ENCODE measurements at places on chromosomes 12 and 14. TPM values are rescaled to one million over a fixed set of nuclear protein-coding genes. Genes with fewer than 3 reads are reported as not detected.

Gene CNTN1
- 29.7 TPM for total RNA-seq

Gene PTPRQ
- 0.30 TPM for total RNA-seq

Gene EPYC
- total RNA-seq: not detected

Gene SUDS3
- 66.3 TPM for total RNA-seq

Gene TBC1D30
- total RNA-seq: 3.2 TPM

Gene TDP1
- 10.8 TPM for total RNA-seq

Gene CIROP
- total RNA-seq: not detected

Gene VRTN
- total RNA-seq: not detected

DNA sequence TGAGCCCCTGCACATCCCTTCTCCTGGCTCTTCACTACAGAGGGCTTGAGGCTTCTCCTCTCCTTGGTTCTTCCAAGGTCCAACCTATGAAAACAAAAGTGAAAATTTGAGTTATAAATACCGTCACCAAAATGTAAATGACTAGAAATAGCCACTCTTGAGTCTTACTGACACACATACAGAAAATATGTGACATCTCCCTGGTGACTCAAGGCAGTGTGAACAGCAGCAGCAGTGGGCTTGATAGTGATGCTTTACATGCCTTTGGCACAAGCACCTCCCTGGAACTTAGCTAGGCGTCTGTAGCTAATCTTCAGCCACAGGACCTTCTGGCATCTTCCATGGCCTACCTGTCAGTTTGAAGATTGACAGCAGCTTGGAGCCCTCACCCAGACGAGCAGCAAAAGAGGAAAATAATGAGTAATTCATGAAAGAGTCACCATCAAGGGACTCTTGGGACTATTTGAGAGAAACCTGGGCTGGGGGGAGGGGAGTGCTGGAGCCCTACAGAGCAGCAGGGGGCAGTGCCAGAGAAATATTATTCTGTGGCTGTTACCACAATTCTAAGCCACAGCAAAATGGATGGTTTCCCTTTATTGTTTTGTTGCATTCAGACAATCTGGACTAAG is 158.0 kb downstream of the KCNK10 start:
- no peak for DNase-seq

DNA sequence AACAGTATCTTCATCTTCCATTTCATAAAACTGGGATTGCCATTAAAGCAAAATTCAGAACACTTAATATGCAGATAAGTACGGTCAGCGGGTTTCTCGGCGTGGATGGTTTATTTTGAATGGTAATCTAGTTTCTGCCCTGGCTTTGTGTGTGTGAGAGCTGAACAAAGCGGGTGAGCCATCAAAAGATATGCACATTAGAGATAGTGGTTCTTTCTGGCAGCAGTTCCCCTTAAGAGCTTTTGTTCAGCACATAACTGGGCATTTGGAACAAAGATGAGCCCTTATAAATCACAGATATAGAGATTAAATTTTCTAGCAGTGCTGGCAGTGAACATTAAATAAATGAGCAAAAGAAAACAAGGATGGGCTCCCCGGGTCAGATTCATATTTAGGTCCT is 207.5 kb downstream of the CALM1 start:
- DNase-seq: no peak

GRCh38 chr14:60008042-60008441 is 83.7 kb upstream of the PCNX4 start:
- no peak for DNase-seq

- peak; percentile 90 for DNase-seq
Observed at GRCh38 chr12:131830335-131830913, 2.2 kb downstream of the MMP17 start.

DNA sequence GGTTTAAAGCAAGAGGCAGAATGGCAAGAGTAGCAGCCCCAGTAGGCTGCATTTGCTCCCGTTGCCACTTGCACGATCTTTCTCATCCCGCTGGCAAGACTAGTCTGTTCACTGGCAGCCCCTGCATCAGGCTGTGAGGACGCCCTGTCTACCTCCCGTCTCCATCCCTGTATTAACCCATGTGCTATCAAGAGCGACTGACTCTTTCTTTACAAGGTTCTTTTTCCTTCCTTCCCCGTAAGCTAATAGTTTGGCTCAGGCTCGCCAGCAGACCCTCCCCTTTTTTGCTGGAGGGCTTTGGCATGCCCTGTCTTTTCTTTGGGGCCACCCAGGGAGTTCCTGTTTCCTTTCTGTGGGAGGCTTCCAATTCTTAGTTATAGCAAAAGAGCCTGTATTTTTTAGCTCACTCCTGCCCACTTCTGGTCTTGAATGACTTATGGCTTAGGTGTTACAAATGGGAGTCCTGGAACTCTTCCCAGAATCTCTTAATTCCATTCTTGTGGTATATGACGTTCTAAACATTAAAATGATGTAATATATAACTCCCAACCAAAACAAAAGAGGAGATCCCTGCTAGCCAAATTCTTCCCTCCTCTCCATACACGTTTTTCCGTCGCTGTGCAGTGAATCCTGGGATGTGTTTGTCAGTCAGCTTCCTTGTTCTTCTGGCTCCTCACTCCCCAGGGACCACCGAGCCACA is 149.0 kb downstream of the PRKCH start:
- no peak for DNase-seq

DNA sequence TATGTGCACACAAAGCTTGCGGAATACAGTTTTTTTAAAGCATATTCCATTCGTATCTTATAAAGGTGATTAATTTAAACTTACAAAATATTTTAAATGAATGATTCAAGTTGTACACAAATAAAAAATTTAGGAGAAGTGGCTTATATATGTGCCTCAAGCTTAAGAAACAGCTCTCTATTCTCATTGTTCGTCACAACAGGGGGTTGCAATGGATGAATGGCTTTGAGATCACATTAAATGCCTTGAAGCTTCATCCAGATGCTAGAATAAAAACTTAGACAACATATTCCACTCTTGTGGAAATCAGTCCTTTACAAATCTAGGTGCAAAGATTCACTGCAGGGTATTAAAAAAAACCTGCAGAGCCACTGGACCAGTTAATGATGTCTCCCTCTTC is 303.9 kb upstream of the LRFN5 start:
- no peak for DNase-seq

DNA sequence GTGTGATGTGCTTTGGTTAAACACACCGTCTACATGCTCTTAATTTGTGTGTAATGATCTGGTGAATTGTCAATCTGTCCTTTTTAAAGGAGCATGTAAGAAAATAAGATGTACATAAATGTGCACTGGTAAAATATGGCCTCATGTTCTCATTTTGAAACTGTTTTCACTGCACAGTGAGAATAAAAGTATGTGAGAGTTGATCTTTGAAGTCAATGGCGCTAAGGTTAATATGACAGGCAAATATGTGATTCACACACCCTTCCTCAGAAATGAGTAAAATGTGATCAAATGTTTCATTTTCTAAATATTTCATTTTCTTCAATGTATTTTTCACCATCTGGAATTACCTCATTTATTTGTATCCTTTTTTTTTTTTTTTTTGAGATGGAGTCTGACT is 8.3 kb upstream of the RNU6-7 start:
- no peak for DNase-seq

- no peak for DNase-seq
Observed at GRCh38 chr14:74580275-74580672, 31.8 kb downstream of the LTBP2 start.

- no peak for DNase-seq
Observed at GRCh38 chr14:105281371-105282097, 19.3 kb downstream of the BRF1 start.

DNA sequence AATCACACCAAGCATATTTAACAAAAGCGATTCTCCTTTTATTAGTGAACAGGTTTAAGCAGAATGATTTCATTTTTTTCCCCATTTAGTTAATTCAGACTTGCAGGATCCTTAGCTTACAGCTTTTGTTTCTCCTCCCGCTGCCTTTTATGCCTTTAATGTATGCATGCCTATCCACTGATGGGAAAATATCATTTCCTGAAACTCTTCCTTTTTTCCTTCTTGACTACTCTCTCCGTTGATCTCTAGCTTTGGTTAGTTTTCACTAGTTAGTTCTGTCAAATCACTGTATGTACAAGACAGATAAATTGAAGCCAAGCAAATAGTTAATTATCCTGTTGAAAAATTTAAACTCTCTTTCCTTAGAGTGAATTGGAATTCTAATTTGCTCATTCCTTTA is 26.3 kb downstream of the NKX2-1 start:
- no peak for DNase-seq

Measured in suprapubic skin (tissue), 4 donors.